Sciatic nerve (tissue), 2 donors: ENCODE measurements at places on chromosomes 1 and 21. TPM values are rescaled to one million over a fixed set of nuclear protein-coding genes. Genes with fewer than 3 reads are reported as not detected.

- no peak for DNase-seq
These were observed 29.3 kb downstream of the SDC3 start for GRCh38 chr1:30879126-30879786.

The FMN2 gene
- 60.1 TPM for total RNA-seq

The CLEC20A gene
- 3.2 TPM for total RNA-seq

DNA sequence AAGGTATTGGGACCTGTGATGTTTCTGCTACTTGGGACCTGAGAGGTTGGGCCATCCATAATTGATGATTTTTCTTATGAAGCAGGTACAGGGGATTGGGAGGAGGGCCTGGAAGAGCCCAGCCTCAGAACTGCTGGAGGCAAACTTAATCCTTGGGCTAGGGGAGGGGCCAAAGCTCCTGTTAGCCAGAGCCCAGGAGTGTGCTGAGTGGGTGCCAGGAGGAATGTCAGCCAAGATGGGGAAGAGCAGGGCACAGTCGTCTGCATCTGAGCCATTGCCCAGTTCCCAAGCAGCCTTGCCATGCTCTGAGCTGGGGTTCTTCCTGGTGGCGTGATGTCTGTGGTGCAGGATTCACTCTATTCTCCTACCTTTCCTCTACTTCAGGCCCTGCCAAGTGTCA, 5.8 kb downstream of the MAPKAPK2 start:
- no peak for DNase-seq
